ENCODE measurements at places on chromosomes 12 and 14. TPM values are rescaled to one million over a fixed set of nuclear protein-coding genes. Genes with fewer than 3 reads are reported as not detected.

- no peak for DNase-seq
Measured at GRCh38 chr12:98799146-98799810, 154.2 kb downstream of the APAF1 start.

The GPR137C gene
- 2.0 TPM for total RNA-seq

DNA sequence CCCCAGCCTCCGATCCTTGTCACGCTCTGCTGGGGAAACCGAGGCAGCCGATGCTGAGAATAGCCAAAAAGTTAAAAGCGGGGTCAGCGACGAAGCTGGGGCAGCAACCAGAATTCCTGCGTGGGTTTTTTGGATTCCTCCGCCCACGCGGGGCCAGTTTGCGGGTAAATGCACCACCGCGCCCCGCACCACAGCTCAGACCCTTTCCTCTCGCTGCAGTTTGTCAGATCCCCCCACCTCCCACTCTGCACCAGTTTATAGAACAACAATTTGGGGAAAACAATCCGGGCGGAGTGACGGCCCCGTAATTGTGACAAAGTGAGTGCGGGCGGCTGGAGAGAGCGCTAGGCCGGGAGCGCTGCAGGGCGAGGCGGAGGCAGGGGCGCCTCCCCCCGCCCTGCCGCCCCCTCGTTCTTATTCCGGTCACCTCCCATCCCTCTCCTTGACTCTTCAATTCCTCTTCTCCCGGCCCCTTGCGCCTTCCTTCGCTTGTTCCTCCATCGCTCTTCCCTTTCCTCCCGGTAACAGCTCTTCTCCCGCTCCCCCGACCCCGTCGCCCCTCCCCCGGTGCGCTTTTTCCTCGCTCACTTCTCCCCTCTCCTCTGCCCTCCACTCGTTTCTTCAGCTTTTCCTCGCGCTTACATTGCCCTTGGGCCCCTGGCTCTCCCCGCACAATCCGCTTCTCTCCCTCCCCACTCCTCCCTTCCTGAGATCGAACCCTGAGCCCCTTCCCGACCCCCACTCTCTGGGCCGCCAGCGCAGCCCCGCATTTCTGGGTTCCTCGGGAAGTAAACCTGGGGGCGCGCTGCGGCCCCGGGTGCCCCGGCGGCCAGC lies 646 bp upstream of the DNAJC22 start:
- no peak for DNase-seq

DNA sequence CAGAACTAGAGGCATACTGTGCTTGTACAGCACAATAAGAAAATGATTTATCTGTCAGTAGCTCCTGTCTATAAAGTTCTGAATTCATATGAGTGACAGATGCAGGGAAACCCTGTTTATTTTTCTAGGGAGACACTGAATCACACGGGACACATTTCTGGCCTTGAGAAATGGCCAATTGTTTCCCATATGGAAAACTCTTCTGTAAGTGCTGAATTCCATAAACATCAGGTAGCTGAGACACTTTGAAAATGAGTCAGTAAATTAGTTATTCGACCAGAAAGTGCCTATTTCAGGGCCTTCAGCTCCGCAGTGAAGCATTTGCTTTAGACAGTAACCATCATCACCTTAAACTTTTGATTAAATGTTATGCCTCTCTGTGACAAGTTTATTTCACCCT lies 184.4 kb downstream of the TMEM132D start:
- DNase-seq: no peak

The ADCY6 gene
- 54.0 TPM for total RNA-seq

DNA sequence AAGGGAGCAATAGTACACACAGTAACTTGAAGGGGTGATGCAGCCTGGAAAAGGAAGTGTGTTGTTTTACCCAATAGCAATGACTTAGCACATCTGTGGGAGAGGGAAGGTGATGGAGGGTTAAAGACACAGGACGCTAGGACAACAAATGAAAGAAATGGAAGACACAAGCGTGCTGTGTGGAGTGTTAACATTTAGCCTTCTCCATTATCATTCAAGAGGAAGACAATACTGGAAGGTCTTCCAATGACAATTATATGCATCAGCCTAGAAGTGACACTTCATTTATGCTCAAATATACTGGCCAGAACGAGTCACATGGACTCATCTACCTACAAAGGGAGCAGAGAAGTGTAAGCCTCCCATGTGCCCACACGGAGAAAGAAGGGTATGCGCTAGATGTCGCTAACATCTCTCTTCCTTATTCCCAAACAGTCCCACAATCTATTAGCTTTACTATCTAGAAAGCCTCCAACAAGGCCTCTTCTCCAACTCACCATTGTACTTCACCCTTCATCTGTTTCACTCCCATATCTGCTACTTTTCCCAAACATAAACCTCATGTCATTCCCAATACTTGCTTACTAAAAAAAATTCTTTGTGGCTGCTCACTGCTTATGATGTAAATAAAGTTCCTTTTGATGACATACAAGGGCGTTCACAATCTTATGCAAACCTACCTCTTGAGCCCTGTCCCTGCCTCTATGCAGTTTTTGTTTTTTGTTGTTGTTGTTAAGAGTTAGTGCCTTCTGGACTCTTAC lies 20.3 kb downstream of the PPM1H start:
- no peak for DNase-seq

The GUCY2C gene
- total RNA-seq: not detected

The C1QL4 gene
- total RNA-seq: not detected

DNA sequence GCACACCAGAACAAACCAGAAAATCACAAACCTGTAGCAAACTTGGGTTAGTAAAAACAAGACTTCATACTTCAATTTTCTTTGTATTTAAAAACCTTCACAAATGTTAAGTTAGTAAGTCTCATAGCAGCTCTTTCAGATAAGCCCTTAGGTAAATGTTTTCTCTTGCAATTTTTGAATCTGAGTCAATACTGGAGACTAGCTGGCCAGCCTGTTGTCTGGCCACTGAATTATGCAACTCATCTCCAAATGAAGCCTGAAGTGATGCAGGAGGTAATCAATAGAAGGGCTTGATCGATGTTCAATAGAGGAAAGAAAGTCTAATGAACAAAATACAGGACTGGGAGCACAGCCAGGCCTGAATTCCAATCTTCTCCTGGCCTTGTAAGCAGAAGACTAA lies 465.2 kb downstream of the LRIG3 start:
- no peak for DNase-seq

The PRB2 gene
- not detected for total RNA-seq

GRCh38 chr12:19946550-19946949 lies 421.8 kb upstream of the PDE3A start:
- no peak for DNase-seq

GRCh38 chr12:20140751-20141150 lies 227.6 kb upstream of the PDE3A start:
- no peak for DNase-seq

DNA sequence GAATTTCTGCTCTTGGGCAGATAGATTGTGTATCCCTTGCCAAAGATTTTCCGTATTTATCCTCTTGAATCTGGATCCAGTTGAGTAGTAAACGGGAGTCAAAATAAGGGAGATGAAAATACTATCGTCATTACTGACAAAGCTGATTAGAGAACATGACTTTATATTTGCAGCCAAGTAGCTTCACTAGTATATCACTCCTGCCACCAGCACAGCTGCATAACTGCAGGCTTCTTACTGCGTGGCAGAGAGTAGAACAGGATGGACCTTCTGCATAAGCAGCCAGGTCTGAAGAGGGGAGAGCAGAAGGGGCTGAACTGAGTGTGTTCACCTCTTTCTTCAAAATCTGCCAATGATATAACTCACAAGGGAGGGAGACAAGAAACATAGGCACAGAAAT lies 283.7 kb downstream of the FBXL14 start:
- no peak for DNase-seq

DNA sequence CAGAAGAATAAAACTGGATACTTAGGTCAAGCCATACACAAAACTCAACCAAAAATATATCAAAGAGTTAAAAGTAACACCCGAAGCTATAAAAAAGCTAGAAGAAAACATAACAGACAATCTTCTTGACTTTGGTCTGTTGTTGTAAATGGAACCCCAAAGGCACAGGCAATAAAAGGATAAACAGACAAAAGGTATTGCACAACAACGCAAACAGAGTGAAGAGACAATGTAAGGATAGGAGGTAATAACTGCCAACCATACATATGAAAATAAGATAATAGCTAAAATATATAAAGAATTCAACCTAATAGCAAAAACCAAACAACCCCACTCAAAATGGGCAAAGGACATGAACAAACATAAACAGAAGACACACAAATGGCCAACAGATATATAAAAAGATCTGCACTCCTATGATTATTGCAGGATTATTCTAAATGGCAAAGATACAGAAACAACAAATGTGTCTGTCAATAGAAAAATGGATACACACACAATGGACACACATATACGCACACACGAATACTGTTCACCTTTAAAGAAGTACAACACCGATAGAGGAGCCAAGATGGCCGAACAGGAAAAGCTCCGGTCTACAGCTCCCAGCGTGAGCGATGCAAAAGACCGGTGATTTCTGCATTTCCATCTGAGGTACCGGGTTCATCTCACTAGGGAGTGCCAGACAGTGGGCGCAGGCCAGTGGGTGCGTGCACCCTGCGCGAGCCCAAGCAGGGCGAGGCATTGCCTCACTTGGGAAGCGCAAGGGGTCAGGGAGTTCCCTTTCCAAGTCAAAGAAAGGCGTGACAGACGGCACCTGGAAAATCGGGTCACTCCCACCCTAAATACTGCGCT lies 1137.1 kb downstream of the FSCB start:
- no peak for DNase-seq

DNA sequence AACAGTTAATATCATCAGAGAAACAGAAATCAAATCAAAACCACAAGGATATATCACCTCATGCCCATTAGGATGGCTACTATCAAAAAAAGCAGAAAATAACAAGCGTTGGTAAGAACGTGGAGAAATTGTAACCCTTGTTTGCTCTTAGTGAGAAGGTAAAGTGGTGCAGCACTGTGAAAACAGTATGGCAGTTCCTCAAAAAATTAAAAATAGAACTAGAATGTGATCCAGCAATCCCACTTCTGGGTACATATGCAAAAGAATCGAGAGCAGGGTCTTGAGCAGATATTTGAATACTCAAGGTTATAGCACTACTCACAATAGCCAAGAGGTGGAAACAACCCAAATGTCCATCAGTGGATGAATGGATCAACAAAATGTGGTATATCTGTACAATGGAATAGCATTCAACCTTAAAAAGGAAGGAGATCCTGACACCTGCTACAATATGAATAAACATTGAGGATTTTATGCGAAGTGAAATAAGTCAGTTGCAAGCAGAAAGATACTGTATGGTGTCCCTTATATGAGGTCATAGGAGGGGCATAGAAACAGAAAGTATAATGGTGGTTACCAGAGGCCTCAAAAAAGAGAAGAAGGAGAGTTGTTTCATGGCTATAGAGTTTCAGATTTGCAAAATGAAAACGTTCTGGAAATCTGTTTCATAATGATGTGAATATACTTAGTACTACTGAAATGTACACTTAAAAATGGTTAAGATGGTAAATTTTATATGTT lies 131.0 kb upstream of the EEA1 start:
- no peak for DNase-seq

- DNase-seq: no peak
Measured at GRCh38 chr12:62251609-62251958, 8.6 kb upstream of the USP15 start.

- no peak for DNase-seq
Measured at GRCh38 chr12:3352230-3352629, 138.8 kb upstream of the PRMT8 start.

- no peak for DNase-seq
Measured at GRCh38 chr12:132754160-132754932, 7.3 kb downstream of the ANKLE2 start.

DNA sequence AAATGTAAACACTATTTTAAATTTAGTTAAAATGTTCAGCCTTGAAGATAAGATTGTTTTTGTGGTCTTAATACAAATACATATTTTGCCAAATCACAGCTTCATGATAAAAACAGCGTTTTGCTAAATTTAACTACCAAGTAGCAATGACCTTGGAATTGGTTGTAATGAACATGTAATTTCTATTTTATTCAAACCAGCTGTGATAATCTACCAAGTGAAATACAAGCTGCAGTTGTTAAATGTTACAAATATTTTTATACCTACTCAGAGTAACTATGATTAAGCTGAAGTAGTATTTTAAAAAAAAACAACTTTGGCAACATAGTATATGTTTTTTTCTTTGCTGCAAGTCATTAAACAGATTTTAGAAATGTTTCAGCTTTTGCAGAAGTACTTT lies 96.2 kb downstream of the CPSF2 start:
- DNase-seq: peak; percentile 30

The EML5 gene
- 1.8 TPM for total RNA-seq

DNA sequence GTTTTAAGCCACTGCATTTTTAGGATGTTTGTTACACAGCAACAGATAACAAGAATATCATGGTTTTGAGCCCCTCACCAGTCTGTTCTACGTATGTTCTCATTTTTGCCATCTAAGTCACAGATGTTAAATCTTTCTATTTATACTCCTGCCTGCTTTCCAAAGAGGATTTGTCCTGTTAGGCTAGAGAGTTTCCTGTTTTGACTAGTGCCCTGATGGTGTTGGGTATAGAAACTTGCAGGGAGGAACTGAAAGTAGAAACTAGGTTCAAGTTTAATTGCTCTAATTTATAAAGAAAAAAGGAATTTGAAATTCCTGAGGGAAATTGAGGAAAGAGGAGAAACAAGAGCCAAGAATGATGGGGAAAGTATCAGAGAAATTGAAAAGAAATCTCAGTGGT lies 74.4 kb upstream of the COCH start:
- no peak for DNase-seq

DNA sequence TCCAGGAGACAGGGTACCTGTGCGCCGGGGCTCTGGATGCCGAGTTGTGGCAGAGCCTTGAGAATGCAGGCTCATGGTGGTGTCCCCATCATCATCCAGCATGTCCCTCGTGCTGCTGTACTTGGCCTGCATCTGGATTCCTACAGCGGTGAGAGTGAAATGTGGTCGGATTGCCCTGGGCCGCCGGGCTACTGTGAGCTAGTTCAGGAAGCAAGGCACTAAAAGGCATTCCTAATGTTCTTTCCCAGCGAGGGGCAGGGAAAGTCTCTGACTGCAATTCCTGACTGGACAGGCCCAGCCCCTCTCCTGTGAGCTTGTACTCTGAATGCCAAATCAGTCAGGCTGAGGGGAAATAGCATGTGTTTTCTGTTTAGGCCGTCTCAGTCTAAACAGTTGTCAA lies at the start of gene CLEC1A:
CLEC1A (minus strand) TSS at position 195 of the 400 bp plus-strand sequence; CDS start at position 132, 63 bp downstream.
- no peak for DNase-seq

The CACNA2D4 gene
- 2.6 TPM for total RNA-seq

- no peak for DNase-seq
Measured at GRCh38 chr14:101001311-101002069, 98.0 kb upstream of the RTL1 start.

All from left lung (tissue), 14 donors.